ENCODE measurements at places on chromosomes 6 and 20.
A peak's percentile ranks its signal among the peaks of the same experiment; 100 is the strongest.

GRCh38 chr20:50913690-50914375 lies 17.4 kb downstream of the ADNP start:
- peak; percentile 34 for DNase-seq

- DNase-seq, result no peak
Observed at GRCh38 chr6:124522335-124522734, 439.9 kb upstream of the RNF217 start.

GRCh38 chr6:106692112-106692818 lies 62.9 kb downstream of the QRSL1 start:
- DNase-seq, result no peak

GRCh38 chr20:51424270-51425117 lies 118.0 kb downstream of the NFATC2 start:
- no peak for DNase-seq

GRCh38 chr6:97819710-97820109 lies 536.7 kb upstream of the MMS22L start:
- no peak for DNase-seq

DNA sequence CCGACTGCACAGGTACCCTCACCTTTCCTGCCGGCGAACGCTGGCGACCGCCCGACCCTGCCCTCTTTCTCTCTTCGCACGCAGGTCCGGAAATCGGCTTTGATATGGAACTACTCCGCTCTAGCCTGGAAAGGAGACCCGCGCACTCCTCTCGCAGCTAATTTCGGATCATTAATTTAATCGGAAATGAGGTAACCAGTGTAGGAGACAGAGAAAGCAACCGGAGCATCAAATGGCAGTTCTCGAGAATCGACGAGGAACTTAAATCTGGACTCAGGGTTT lies 949 bp upstream of the ATXN1 start:
- no peak for DNase-seq

DNA sequence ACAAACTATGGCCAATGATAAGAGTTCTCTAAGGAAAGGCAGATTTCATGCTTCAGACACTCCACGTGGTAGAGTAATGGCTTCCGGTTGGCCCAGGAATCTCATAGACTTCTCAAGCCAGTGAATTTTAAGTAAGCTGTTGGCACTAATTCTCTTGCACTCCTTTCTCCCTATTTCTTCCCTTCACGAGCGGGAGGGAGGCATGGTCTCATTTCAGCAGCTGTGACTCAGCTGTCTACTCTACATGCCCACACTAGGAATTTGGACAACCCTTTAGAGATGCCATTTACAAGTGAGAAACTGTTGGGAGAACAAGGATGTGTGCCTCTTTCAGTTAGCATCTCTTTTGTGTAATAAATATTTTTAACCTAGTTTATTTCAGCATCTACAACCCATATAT lies 107.7 kb downstream of the PTPRK start:
- DNase-seq, result no peak

DNA sequence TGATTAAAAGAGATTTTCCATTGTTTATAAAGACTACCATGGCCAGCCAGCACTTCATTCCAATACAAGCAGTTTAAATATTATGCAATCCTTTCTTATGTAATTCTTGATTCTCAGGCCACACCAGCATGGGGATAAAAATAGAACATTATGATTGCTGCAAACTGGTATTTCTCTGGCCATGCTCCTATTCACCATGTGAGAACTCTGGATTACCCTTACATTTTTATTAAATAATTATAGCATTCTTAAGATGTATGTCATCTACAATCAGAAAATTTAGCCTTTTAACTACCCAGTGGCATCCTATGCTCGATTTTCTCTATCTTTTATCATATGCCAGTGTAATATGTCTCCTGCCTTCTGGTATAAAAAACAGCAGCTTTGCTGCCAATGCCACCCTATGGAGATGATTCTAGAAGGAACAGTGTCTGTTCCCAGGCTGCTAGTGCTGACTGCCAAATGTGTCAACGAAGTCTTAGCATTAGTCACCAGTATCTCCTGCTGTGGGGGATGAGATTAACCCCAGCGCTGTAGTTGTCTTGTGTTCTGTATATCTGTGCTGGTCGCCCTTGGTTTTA lies 501.4 kb downstream of the BCKDHB start:
- no peak for DNase-seq

- no peak for DNase-seq
Observed at GRCh38 chr6:168196385-168196860, 117.4 kb upstream of the FRMD1 start.

DNA sequence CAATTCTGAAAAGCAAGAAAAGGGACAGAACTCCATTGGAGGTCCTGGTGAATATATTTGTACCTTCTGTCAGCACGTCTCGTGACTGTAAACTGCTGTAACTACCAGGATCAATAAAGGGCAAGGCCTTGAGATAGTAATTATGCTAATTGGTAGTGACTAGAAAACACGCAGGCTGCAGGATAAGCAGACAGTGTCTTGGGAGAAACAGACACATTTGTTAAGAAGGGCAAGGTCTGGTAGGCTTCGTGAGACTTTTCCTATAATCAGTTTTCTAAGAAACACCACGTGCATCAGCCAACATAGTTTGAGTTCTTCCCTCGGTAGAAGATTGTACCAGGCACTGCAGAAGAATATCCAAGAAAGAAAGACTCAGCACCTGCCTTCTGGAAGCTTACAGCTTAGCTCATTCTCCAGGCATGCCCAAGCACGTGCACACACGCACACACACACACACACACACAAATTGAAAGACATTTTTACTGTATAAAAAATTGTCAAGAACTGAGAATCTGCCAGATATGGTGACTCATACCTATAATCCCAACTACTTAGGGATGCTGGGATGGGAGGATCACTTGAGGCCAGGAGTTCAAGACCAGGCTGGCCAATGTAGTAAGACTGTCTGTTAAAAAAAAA lies 167.0 kb upstream of the SASH1 start:
- no peak for DNase-seq

DNA sequence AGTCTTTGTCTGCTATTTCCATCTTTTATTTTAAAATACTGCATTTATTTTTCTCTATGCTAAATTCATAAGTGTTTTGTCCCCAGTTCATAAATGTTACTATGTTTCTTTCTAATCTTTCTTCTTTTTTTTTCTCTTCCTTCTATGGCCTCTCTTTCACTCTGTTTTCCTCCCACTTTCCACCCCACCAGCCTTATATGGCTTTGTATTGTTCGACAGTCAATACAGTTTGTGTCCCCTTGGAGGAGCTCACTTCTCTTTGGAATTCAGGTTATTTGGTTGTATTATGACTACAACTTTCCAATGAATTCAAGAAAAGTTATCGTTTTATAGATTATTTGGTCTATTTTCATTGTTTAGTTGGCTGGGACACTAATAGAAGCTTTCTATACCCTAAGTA lies 393.5 kb downstream of the NKAIN2 start:
- DNase-seq, result no peak

DNA sequence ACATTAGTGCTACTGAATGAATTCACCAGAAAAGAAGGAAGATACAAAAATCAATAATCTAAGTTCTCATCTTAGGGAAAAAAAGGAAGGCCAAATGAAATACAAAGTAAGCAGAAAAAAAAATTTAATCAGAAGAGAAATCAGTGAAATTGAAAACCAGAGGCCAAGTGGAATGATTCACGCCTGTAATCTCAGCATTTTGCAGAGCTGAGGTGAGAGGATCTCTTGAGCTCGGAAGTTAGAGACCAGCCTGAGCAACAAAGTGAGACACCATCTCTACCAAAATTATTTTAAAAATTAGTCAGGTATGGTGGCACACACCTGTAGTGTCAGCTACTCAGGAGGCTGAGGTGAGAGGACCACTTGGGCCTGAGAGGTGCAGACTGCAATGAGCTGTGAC lies 21.2 kb upstream of the ASF1A start:
- DNase-seq, result no peak

- DNase-seq, result no peak
Observed at GRCh38 chr6:144298194-144298593, 13.1 kb downstream of the UTRN start.

DNA sequence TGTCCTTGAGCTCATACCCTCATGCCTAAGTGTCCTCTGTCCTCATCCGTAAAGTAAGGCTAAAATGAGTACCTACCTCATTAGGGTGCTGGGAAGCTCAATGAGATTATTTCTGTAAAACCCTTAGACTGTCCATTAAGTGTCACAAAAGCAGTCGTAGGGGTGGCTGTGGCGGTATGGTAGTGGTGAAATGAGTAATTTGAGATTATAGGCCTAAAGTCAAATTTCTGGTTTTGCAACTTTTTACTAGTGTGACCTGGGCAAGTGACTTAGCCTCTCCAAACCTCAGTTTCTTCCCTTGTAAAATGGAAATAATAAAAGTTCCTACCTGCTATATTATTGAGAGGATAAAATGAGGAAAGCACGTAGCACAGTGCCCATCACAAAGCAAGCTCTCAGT lies 148.2 kb upstream of the AKAP12 start:
- DNase-seq, result no peak

- no peak for DNase-seq
Observed at GRCh38 chr6:45707176-45707575, 308.5 kb downstream of the CLIC5 start.

GRCh38 chr6:2103765-2104523 lies 141.5 kb downstream of the GMDS start:
- no peak for DNase-seq

DNA sequence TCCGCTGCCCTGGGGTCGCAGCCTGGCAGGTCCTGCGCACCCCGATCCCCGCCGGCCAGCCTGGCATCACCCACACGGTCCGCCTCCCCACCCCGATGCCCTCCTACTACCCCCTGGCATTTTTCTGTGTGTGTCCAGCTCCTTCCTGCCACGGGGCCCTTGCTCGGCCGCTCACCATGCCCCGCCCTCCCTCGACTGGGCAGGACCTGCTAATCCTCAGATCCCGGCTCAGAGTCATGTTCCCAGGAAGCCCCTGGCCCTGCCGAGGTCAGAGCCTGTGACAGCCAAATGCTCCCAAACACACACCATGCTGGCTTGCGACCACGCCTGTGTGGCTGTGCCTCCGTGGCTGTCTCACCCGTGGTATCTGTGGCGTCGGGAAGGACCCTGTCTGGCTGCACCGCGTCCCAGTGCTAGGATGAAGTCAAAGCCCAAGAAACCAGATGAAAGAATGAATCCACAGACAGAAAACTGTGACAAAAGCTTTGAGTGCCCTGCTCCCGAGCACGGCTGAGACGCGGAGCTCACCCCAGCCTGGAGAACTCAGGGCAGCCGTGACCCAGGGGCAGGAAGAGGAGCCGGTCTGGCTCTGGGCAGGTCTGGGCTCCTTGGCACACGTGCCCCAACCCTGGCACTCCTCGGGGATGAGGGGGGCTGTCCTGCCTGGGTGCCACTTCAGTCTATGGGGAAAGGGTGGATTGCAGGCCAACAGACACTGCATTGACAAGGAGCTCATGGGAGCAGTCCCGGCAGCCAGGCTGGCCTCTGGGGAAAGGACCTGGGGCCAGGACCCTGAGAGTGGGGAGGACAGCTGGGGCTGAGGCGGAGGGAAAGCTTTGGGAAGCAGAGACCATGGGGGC lies 20.8 kb upstream of the SLCO4A1 start:
- DNase-seq, result no peak

DNA sequence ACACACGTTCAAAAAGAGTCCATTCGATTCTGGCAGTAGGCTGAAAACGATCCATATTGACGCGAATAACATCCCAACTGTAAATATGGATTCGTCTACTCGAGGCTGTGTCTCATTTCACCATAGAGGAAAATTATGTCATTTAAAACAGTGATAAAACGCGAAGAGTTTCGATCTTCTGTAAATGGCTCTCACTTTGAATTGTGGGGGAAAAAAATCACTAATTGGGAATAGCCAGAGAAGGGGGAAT lies 845 bp upstream of the MARCKS start:
- no peak for DNase-seq

DNA sequence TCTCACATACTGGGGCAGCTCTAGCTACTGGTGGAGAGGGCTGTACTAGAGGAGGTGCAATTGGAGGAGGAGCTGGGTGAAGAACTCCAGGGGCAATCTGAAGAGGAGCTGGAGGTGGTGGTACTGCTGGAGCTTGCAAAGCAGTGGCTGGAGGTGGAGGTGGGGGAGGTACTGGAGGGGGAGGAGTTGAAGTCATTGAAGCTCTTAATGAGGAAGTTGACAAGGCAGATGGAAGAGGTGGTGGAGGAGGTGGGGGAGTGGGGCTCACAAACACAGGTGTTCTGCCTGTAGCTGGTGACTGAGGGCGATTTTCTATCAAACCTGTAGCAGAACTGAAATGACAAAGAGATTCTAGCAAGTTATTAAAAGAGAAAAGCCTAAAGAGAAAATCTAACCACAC lies 77.6 kb downstream of the WASF1 start:
- DNase-seq, result no peak

GRCh38 chr6:82131441-82131840 lies 116.1 kb downstream of the IBTK start:
- DNase-seq, result no peak

DNA sequence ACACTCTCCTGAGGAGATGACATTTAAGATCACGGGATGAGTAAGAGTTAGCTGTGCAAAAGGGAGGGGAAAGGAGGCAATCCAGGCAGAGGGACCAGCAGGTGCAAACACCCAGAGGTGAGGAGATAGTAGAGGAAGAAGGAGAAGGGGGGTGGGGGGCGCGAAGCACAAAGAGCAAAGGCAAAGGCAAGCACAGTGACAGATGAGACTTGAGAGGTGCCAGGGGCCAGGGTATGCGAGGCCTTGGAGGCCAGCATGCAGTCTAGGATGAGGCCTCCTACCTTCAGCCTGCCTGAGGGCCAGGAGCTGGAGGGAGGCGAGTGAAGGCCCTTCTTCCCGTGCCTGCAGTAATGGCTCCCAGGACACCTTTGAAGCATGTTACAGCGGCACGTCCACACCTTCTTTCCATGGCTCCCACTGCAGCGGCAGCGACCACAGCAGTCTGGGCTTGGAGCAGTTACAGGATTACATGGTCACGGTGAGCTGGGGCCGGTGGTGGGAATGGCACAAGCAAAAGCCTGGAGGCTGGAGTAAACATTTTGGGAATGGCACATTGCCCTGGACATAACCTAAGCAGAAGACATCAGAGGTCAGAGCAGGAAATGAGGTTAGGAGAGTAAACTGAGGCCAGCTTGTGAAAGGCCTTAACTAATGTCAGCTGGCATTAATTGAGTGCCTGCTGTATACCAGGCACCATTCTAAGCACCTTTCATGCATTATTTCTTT lies 18.6 kb downstream of the CCM2L start:
- DNase-seq, result no peak

DNA sequence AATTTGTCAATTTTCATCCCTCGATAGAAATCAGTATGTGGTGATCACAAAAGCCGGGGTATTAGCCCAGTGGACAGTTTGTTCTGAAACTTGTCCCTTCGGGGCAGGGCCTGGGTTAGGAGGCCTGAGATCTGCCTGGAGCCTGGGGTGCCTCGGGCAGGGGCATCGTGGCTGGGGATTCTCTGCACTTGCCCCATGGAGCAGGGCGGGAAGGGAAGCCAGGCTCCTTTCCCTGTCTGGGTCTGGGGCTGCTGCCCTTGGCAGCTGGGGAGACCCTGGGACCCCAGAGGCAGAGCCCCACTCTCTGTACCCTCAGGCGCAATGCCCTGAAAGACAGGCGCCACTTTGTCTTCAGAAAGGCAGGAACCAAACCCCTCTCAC lies 27.4 kb downstream of the NTSR1 start:
- no peak for DNase-seq
